HT1080 (cell line): ENCODE measurements at places on chromosomes 3 and 15.

DNA sequence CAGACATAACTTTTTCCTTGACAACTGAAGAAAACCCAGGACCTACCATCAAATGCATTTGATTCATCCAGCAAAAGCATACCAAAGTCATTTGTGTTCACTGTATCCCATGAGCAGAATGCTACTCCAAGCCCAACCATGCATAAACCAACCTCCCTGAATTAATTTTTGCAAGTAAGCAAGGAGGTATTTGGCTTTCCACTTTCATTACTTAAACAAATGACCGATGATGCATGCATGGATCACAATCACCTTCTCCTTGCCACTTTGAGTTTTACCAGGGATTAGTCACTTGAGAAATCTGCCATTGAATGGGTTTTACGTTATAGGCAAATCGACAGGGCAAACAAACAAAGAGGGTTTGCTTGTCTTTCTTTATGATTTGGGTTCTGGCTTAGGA, 214.8 kb downstream of the FMN1 start:
- peak; percentile 81 for DNase-seq

DNA sequence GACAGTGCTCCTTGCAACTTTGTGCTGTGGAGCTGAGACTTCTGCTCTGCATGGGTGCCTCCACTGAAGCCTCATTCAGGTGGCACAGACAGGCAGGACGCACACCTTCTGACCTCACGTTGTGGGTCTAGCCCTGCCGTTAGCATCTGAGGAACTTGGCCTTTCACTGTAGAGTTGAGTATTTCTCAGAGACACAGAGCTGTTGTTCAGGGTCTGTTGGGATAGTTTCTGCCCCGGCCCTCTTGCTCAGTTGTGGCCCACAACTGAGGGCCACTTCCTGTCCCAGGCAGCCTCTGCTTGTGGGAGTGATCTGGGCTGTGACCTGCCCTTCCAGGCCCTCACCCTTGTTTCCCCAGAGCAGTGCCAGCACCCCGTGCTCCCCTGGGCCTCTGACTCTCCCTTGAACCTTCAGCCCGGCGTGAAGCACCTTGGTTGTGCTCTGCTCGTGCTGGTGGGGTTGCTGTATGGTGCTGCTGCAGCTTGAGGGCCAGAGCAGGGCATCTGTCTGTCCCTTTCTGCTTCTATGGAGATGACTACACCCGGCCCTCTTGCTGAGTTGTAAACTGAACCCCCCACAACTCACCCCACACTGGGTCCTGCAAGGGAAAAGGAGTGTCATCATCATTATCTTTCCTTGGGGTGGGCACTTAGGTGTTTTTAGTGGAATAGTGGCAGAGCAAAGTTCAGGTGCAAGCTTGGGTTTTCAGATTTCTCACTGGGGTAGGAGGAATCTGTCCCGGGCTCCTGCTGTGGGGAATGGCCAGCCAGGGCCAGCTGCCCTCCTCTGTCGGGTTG, 11.7 kb downstream of the BAHD1 start:
- DNase-seq: no peak

GRCh38 chr3:8446845-8447244, 54.8 kb upstream of the LMCD1 start:
- DNase-seq: no peak

- no peak for DNase-seq
Observed at GRCh38 chr15:65058394-65059368, 9.1 kb downstream of the RASL12 start.

- DNase-seq: no peak
Observed at GRCh38 chr15:45534821-45535220, 12.3 kb upstream of the SLC30A4 start.

DNA sequence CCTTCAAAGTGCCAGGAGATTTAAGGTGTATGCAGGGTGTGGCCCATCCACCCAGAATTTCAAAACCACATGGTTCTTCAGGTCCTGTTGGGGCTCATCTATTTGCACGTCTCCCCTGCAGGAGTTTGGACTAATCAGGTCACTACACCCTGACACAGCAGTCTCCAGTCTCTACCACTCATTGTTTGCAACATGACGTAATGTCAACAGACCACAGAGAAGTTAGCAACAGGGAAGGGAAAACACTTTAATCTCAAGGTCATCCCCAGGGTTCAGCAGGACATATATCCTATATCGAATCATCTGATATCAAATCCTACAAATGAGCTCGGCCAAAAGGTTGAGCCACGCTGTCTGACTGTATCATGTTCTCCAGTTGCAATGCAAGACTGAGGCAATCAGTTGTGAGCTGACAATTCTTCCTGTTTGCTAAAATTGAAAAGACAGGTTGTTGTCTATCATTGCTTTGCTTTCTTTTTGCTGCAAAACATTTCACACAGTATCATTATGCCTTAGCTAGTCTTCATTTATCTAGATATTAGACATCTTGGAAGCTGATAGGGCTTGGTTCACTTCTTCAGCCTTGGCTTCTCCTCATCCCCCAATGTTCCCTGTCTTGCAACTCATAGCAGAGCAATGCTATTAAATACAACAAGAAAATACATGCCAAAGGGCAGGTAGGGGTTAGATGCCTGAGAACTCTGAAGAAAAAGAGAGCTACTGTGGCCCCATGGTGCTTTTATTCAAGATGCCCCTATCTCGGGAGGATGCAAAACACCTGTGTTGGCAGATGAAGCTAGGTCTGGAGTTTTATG, 13.4 kb upstream of the LEKR1 start:
- DNase-seq: no peak

DNA sequence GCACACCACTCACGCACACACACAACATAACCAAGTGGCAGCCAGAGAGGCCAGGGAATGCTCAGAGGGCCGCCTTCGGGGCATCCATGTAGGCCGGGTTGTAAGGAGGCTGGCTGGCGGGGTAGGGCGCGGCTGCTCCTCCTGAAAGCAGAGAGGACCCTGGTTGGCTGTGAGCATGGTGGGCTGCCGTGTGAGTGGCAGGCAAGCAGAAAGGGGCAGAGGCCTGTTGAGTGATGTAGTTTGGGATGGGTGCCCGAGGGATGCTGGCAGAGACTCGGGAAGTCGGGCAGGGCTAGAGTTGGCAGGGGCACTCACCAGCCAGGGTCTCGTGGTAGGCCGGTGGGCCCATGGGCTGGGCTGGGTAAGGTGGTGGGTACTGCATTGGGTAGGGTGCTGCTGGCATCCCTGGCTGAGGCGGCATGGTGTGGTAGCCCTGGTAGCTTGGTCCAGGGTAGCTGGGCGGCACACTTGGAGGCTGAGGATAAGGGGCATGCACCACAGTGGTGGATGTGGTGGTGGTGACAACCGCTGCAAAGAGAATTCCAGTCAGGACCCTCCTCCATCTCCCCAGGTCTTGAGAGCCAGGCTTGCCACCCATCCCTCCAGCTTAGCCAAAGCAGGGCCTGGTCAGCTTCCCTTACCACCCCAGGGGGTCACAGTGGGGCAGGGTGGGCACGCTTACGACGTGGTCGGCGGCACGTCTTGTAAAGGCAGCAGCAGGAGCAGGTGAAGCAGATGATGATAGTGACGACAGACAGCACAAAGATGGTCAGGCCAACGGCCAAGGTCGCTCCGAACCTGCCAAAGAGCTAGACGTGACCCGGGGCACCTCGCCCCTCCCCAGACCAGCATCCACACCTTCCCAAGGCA, 22.7 kb downstream of the ATRIP start:
- no peak for DNase-seq
